Bronchial epithelial cell (primary cell): ENCODE measurements at places on chromosomes 13 and 19. TPM values are rescaled to one million over a fixed set of nuclear protein-coding genes. Genes with fewer than 3 reads are reported as not detected.

- no peak for DNase-seq
These were observed 1434.7 kb upstream of the PCDH20 start for GRCh38 chr13:62850331-62850730.

GRCh38 chr13:51590971-51591627 is 6.8 kb downstream of the WDFY2 start:
- peak; percentile 70 for DNase-seq

GRCh38 chr13:104355041-104355670 is 1288.9 kb upstream of the SLC10A2 start:
- no peak for DNase-seq

DNA sequence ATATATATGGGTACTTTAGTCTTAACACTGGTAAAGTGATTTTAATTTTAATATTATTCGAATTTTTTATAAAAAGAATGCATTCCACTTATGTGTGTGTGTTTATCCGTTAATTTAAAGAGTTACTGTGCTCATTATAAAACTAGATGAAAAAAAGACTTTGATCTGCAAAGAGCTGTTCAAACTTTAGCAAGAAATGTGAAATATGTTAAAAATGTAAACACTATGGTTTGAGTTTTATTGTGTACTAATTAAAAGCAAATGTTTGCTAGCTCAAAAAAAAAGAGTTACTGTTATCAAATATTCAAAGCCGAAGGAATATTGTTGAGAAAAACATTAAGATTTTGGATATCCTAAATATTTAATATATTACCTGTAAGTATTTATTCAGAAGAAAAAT is 34.5 kb downstream of the UFM1 start:
- no peak for DNase-seq

Gene ARRDC2
- 6.1 and 7.2 TPM in 2 replicates for total RNA-seq

DNA sequence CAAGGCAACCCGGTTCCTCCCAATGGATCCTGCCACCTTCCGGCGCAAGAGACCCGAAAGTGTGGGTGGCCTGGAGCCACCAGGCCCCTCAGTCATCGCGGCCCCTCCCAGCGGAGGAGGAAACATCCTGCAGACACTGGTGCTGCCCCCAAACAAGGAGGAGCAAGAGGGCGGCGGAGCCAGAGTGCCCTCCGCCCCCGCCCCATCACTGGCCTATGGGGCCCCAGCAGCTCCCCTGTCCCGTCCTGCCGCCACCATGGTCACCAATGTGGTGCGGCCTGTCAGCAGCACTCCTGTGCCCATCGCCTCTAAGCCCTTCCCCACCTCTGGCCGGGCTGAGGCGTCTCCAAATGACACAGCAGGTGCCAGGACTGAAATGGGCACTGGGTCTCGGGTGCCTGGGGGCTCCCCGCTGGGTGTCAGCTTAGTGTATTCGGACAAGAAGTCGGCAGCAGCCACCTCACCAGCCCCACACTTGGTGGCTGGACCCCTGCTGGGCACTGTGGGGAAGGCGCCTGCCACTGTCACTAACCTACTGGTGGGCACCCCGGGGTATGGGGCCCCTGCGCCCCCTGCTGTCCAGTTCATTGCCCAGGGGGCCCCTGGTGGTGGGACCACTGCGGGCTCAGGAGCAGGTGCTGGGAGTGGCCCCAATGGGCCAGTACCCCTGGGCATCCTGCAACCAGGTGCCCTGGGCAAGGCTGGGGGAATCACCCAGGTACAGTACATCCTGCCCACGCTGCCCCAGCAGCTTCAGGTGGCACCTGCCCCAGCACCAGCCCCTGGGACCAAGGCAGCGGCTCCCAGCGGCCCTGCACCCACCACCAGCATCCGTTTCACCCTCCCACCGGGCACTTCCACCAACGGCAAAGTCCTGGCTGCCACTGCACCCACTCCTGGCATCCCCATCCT is 11.2 kb upstream of the PRR19 start:
- DNase-seq = no peak
